Glutamatergic neuron (in vitro differentiated cells): ENCODE measurements at places on chromosomes 3 and 15.
A peak's percentile ranks its signal among the peaks of the same experiment; 100 is the strongest.

DNA sequence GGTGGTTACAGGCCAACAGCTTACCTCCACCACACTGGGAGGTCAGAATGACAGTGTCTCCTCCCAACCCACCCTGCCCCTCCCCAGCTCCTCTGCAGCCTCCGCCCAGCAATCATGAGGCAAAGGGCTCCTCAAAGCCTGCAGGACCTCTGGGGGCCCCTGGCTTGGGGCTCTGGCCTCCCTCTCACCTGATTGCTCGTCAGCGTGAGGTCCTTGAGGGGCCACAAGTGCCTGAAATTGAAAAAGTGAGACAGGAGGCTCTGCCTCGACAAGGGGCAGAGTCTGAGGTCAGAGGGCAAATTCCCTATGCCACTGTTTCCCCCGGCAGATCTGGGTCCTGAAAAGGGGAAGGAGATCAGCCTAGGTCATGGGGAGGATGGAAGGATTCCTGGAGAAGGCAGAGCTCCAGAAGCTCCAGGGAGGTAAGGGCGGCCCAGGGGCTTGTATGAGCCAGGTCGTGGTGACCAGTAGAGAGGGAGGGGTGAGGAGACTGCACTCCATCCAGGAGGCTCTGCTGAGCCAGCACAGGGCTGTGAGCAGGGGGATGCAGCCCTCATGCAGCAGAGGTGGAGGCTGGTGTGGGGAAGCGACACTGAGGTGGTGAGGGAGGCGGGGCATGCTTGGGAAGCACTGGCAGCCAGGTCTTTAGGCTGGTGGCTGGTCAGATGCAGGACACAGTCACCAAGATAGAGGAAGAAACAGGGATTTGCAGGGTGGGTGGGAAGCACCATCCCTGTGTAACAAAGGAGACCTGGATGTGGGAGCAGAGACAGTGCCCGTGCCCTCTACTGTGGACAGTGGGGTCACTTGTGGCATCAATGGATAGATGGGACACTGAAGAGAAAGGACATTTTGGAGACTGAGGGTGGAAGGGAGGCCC, 20.1 kb downstream of the ALS2CL start:
- DNase-seq = peak; percentile 1

DNA sequence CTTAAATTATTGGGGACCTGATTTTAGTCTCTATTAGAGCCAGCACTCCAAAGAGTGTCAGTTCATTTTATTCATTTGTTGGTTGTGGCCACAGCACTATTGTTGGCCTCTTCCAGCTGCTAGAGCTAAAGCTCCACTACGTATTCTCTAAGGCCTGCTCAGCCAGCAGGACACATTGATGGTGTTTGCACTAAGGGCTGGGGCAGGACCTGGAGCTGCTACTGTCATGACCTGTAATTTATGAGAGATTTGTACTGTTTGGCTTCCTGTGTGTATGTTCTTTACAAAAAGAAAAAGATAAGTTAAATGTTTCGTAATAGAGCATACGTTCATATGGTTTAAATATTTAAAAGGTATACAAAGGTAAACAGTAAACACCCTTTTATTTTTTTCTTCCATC, 8.1 kb downstream of the GFM1 start:
- no peak for DNase-seq

DNA sequence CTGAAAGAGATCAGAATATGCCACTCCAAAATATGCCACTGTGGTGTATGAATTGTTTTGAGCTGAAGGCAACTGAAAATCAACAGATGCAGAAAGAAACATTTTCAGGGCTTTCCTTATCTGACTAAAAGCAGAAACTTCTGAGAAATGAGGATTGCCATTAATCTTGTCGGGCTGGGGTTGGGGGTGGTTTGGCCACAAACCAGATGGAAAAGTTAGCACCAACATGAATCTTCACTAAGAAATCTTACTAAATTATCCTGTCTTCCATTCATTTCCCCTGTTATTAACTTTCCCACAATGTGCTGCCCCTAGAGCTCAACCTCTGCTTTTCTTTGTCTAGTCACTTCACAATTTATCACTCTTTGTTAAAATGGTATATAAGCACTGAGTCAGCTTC, 229.9 kb upstream of the GADL1 start:
- DNase-seq = no peak

GRCh38 chr3:38111201-38111600, 25.7 kb downstream of the ACAA1 start:
- no peak for DNase-seq

- no peak for DNase-seq
These were observed 6.5 kb downstream of the GPR160 start for GRCh38 chr3:170044271-170044670.

GRCh38 chr3:146581080-146581601, 24.0 kb downstream of the PLSCR5 start:
- DNase-seq = no peak

GRCh38 chr3:195809291-195809785, 2.4 kb downstream of the MUC4 start:
- no peak for DNase-seq

DNA sequence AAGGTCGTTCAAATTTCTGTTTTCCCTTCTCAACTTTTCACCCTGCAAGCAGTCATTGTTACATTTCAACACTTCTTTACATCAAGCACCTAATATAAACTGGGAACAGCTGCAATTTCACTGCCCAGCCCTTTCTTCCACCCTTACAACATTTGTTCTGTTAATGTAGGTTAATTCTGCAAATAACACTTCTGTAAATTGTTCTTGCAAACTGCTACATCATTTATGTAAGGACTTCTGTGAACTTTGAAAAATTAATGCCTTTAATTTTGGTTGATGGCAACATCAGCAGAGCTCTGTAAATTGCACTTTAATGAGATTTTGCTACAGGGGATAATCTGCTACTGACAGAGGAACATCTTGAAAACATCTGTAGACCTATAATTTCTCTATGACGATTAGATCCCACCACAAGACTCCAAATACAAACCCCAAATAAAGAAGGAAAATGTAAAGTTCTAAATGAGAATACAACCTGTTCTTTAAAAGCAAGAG, 93.5 kb downstream of the ZIC4 start:
- DNase-seq = no peak

DNA sequence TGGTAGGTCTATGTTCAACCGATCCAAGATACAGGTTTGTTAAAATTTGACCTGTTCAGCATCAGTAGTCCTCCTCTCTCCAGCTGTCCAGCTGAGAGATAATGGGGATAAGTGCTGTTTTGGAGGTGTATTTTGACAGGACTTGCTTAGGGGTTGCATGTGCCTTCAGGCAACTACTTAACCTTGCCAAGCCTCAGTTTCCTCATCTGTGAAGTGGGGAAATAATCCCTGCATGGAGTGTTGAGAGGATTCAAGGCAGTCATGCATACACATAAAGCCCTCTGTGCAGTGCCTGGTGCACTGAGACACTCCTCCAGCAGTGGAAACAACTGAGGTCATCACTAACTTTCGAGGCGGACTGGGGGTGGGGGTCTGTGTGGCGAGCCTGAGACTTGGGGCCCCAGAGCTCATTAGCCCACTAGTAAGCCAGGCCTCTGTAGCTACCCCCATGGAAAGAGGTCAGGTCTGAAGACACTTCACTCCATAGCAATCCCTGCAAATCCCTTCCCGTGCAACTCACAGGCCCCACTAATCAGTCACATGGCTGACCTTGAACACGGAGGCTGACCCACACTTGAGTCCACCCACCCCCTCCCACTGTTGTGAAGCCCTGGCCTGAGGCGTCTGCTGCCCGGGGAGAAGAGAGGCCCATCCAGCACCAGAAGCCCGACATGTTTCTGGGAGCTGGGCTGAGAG, 25.9 kb upstream of the SLC6A6 start:
- no peak for DNase-seq

GRCh38 chr3:186162221-186162620, 53.3 kb upstream of the ETV5 start:
- no peak for DNase-seq

- DNase-seq = no peak
These were observed 188.8 kb downstream of the TAFA4 start for GRCh38 chr3:68743521-68743920.

GRCh38 chr3:39271363-39271914, 8.4 kb downstream of the CX3CR1 start:
- DNase-seq = no peak

GRCh38 chr3:65850261-65850660, 188.5 kb downstream of the MAGI1 start:
- no peak for DNase-seq

DNA sequence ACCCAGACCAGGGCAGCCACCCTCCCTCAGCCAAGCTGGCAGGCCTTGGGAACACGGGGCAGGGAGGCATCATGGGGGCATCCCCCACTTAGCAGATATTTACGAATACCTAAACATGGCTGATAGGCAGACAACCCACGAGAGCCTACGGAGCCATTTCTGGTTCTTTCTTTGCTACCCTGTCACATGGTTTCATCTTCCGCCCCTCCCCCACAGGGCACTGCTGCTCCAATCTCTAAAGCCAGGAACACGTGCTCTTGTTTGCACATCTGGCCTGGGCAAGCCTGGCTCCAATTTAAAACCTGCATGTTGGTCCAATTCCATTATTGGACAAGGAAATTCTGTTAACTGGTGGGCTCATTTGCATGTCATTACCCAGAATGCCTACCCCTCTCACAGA, 447.4 kb upstream of the NR2F2 start:
- DNase-seq = no peak

GRCh38 chr15:38535491-38536200, 29.0 kb downstream of the RASGRP1 start:
- no peak for DNase-seq

DNA sequence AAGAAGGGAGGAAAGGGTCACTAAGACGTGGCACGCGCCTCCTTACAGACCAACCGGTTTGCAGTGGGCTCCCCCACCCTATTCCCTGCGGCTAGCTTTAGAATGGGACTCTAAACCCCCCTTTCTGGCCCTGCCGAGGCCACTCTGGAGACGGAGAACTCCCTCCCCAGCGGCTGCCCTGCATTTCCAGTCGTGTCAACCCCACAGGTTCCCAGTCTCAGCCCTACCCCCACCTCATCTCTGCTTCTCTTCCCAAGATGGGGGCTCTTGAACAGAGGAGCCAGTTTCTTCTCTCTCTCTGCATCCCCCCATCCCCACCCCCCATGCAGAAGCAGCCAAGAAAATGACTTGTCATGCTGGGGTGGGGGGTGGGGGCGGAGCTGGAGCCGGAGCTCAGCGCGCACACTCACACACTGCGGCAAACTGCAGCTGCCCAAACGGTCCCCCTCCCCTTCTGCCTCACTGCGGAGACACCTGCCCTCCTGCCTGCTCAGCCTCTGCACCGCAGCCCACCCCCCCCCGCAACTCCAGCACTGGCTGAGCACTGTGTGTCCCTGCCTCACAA, 871 bp downstream of the MAP1A start:
- peak; percentile 67 for DNase-seq

GRCh38 chr3:194315088-194315964, 35.8 kb downstream of the CPN2 start:
- DNase-seq = peak; percentile 94

- no peak for DNase-seq
These were observed 9.2 kb upstream of the SLC6A1 start for GRCh38 chr3:10983219-10983916.

- peak; percentile 47 for DNase-seq
These were observed 12.7 kb downstream of the IL17RD start for GRCh38 chr3:57152151-57153143.

GRCh38 chr15:96326328-96327154, 4.0 kb upstream of the NR2F2 start:
- DNase-seq = peak; percentile 52

- no peak for DNase-seq
These were observed 83.9 kb downstream of the FSIP1 start for GRCh38 chr15:39698444-39699390.

DNA sequence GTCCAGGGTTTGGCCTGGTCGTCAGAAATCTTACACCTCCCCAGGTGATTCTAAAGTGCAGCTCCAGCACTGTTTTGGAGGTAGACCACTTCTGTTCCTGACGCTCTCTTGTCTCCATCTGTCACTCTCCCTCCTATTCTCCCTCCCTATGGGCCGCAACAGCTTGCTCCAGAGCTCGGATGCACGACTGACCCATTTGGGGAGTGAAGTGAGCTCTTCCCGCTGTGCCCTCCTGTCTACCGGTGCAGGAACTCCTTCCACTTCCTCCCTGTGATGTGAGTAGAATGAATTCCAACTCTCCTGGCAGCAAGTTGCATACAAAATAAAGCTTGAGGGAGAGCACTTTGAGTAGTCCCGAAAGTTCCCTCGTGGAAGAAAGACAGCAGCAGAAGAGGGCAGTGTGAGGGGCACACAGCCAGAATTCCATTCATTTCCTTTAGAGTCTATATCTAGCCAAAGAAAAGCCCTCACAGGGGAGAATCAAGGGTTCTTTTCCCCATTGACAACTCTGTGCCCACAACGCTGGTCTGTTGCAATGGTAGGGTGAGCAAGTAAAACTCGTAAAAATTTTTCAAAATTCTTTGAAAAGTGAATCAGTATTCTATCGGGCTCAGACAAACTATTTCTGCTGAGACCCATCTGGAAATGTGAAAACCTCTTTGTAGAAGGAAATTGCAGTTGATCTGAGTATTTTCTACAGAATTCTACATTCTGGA, 39.9 kb upstream of the BDH1 start:
- no peak for DNase-seq

DNA sequence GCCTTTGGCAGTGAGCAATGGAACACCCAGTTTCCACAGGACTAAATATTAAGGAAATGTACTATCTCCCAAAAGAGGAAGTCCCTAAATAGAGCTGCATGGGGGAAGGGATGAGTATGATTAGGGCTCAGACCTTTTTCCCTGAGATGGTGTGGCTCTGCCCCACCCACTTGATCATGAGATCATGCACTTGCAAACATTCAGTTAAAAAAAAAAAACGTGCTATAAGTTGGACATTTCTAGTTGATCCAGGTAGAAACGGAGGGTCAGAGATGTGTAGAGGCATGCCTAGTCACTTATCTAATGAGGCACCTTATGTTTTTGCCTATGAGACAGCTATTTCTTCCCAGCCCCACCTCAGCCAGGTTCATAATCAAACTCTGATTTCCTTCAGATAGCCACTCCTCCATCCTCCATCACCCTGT, 24.5 kb upstream of the SSR3 start:
- no peak for DNase-seq

DNA sequence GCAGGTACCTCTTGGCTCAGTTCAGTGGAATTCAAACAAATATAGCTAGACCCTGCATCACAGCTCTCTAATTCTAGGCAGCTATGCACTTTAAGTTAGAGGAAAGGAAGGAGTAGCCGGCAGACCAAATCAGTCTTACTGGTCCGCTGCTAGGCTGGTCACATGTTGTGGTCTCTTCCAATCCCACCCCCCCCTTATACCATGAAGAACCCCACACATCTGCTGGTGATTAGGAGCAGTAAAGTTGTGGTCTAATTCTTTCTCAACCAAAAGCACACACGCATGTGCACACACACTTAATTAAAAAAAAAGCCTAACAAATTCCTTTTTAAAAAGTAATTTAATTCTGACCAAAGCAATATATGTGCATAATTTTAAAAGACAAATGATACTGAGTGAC, 16.7 kb upstream of the SH3GL3 start:
- no peak for DNase-seq

DNA sequence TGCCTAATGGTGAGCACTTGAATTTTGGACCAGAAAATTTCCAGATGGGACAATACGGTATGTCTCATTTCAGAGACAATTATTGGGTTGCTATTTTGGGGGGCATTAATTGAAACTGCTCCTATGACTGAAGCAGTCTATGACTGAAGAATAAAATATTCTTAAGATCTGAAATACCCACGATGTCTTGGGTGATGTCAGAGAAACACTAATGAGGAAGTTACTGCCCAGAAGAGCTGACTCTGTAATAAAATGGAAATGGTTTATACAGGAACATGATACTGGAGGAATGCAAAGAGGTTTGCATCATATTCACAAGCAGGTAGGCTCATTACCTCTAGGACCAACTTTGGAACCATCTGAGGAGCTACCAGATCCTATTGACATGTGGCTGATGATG, 68.7 kb downstream of the IL12A start:
- DNase-seq = no peak

GRCh38 chr3:123365450-123366143, 83.3 kb downstream of the ADCY5 start:
- peak; percentile 46 for DNase-seq
